Sciatic nerve (tissue), 2 donors: ENCODE measurements at places on chromosomes 2 and 18.
A peak's percentile ranks its signal among the peaks of the same experiment; 100 is the strongest.

- DNase-seq: no peak
These were observed 19.9 kb upstream of the TPO start for GRCh38 chr2:1393321-1393720.

- DNase-seq: no peak
These were observed 24.6 kb downstream of the DOCK10 start for GRCh38 chr2:225017713-225018112.

- DNase-seq: no peak
These were observed 193.5 kb downstream of the PPP1R1C start for GRCh38 chr2:182179176-182179575.

DNA sequence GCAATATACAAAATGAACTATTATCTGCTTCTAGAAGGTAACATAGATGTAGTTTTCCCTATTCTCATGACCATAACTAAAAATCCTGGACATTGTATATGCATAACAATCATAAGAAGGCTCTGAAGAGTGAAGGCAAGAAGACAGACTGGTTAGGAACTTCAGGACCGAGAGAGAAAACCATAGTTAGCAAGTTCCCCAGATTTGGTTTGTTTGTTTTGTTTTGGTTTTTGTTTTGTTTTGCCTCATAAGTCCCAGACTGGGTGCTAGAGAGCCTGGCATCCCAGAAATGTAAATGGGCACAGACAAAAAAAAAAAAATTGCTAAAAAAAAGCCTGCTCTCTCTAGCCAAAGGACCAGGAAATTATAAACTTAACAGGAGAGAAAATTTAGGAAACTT lies 192.2 kb upstream of the FBXO11 start:
- DNase-seq: no peak

DNA sequence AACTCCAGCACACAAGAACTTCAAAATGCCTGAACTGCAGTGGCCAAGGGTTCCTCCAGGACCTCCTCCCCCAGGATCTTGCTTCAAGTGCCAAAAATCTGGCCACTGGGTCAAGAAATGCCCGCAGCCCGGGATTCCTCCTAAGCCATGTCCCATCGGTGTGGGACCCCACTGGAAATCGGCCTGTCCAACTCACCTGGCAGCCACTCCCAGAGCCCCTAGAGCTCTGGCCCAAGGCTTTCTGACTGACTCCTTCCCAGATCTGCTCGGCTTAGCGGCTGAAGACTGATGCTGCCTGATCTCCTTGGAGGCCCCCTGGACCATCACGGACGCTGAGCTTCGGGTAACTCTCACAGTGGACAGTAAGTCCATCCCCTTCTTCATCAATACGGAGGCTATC lies 306.4 kb downstream of the RBM43 start:
- DNase-seq: no peak

DNA sequence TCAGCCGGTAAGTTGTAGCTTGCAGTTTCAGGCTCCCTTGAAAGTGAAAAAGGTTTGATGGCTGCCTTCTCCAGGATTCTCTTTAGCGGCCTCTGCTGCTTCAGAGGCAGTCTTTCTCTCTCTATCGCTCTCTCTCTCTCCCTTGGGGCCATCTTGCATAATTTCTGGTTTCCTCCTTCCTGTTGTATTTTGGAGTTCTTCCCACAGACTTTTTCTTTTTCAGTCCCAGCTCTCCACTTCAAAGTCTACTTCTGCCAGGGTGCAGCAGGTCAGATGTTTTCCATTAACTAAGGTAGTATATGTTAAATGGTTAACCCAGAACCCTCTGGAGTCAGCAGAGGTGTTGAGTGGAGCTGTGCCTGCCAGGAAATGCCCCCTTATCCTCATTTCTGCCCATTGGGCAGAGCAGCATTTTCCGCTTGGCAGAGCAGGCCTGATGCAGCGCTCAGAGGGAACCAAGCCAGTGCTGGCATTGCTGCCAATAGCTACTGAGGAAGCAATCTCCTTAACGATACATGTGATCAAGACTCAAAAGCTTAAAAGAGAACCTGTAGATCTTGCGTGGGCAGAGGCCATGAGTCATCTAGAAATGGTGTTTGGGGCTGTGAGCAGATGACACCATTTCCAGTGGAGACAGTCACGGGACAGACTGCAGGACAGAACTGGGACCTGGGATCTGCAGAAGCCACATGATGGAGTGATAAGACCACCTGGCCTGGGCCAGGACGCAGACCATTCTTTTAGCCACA lies 20.8 kb downstream of the DBI start:
- peak; percentile 81 for DNase-seq

DNA sequence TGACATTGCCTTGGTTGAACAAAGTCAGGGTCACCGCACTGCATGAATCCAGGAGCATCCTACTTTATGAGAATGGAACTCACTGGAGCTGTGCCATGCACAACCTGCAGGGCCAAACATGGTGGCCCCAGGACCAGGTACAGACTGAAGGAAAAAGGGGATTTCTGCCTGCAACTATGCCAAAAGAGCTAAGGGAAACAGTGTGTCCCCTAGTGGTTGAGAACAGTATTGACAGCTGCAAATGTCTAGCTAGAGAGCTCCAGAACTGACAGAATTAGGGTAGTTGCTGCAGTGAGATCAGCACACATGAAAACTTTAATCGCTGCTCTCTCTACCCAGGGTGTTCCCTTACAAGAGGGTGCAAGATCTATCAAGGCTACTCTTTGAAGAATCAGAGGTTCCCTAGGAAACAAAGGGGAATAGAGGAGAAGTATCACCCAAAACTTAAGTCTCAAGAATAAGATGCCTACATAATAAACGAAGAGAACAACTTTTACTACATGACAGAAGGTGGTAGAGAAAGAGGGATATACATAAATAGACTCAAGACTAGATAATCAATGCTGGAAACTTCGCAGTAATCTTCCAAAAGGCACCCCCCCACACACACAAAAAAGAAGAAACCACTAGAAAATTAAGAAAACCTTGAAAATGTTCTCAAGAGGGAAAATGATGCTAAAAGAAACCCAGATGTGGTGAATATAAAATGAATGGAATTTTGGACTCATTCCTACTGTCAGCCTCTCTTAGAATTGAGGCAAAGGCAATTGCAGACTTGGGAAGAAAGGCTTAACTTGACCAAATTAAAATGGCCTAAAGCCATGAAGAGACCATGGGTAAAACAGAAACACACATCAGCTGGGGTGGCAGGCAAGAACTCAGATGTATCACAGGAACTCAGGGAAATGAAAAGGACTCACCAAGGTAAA lies 43.6 kb upstream of the IHH start:
- no peak for DNase-seq

DNA sequence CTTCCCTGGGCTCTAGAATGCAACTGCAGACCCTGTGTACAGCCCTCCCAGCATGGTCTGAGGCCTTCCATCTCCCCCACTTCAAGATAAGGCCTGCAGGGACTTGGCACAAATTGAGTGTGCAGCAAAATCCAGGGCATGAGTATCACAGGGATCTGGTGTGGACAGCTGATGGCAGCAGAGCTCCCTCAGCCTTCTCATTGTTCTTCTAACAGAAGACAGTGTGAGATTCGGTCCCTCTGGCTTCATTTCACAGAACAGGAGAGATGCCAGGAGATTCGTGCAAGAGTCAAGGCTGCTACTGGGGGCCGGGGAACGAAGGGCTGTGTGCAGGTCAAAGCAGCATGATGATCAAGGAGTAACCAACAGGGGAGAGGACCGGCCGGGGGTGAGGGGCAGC lies 85.8 kb downstream of the UXS1 start:
- no peak for DNase-seq

DNA sequence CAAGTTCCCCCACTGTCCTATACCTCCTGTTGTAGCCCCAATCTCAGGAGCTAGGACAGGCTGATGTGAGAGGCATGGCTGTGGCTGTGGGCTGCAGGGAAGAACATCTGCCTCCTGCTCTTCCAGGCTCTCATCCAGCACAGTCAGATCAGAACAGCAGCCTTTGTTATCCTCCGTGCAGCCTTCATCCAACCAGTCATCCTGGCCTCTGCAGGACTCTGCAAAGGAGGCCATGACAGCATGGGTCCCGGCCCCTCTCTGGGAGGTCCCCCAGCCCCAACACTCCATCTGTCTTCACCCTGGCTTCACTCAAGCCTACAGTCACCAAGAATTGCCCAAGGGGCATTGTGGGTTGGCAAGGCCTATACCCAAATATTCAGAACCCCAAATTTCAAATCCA lies 223.2 kb upstream of the COPS8 start:
- no peak for DNase-seq

DNA sequence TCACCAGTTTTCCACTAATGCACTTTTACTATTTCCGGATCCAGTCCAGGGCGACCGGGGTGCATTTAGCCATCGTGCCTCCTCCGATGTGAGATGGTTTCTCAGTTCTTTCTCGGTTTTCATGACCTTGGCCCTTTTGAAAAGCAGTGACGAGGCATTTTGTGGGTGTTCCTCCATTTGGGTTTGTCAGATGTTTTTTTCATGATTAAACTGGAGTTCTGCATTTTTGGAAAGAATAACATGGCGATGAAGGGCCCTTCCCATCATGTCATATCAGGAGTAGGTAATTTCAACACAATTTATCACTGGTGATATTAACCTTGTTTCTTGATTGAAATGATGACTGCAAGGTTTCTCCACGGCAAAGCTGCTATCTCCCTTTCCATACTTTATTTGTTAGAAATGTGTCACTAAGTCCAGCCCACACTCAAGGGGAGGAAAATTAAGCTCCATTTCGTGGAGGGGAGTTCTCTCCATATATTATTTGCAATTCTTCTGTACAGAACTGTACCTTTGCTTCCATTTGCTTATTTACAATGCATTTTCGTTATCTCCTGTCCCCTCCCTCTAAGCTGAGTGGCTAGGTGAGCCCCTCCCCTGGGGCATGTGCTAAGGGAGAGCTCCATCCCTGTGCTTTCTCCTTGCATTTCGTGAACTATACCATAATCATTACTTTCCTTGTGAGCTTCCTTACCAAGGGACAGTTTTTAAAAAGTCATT lies 8.9 kb upstream of the KLF11 start:
- DNase-seq: no peak

DNA sequence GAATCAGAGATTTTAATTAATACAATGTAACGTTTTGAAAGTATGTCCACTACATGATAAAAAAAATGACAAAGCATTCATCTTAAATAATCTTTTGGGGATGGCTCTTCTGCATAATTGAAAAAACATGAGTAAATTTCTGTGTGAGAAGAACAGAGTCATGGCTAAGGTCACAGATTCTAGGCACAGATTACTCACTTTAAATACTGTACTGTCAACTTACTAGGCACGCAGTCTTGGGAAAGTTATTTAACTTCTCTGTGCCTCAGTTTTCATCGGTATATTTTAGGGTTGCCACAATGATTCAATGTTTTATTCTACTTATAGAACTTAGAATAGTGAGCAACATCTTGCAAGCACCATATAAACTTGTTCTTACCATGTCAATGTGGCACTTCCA lies 49.2 kb downstream of the TMEFF2 start:
- DNase-seq: no peak

DNA sequence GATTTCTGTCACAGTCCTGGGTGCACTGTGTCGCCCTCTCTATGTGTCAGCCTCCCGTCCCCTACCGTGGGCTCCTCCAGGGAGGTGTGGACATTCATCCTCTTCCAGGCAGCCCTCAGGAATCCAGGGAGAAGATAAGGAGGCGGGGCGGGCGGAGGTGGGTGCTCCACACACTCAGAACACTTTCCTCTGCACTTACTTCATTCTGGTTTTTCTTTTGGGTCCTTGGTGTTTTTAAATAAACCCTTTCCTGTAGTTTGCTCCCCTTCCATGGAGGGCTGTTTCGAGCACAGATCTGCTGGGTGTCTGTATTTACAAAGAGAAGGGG lies 183.9 kb downstream of the FAM210A start:
- no peak for DNase-seq

DNA sequence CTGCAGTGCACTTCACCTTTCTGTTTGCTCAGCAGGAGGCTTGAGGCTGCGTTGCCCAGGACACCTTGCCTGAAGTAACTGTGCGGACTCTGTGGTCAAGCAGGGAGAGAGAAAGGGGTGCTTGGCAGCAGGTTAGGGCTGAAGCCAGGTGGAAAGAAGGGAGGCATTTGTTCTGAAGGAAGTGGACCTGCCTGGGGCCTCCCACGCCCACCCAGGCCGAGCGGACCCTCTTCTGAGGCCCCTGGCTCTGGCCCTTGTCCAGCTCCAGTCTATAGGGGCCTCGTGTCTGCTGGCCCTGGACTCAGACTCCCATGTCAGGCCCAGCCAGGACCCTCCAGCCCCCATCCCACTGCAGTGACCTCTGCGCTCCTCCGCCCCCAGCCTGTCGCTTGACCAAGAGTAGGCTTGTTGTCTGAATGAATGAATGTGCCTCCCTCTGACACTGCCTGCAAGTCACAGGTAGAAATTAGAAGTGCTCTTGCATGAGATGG lies 2.5 kb downstream of the SNED1 start:
- DNase-seq: no peak

DNA sequence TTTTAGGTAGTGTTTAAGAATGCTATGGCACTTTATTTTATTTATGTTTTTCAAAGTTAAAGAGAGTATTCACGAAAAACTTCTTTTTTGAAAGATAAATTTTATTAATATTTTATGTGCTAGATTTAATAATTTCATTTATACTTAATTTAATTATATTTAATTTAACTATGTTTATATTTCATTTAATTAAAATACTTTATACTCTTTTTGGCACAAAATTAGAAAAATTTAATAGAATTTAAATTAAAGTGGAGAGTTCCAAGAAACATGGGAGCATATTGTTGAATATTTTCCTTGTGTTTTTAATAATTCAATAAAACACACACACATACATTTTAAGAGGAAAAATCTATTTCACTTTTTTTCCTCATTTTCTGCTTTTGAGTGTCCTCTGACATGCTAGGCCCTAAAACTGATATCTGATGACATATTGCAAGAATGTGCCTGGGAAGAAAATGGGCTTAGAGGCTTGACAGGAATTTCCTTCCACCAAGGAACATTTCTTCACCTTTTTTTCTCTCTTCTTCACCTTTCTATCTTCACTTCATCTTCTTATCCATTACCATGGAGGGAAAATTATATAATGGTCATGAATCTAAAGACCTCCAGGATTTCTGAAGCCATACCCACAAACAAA lies 15.4 kb downstream of the ARHGAP28 start:
- DNase-seq: no peak

DNA sequence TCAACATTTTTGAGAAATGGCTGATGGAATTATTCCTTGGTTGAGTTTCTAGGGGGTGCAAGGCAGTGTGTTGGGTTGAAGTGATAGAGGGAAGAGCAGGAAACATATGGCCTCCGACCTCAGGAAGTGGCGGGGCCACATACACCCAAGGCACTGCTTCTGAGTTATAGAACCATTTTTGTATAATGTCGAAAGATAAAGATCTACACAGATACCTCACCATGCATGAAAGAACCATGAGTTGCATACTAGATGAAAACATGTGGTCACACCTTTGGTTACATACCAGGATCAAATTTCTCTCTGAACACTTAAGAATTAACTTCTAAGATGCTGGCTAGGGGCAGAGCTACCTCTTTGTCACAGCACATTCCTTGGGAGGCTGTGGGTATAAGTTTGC lies 23.2 kb downstream of the LAMA3 start:
- DNase-seq: no peak

DNA sequence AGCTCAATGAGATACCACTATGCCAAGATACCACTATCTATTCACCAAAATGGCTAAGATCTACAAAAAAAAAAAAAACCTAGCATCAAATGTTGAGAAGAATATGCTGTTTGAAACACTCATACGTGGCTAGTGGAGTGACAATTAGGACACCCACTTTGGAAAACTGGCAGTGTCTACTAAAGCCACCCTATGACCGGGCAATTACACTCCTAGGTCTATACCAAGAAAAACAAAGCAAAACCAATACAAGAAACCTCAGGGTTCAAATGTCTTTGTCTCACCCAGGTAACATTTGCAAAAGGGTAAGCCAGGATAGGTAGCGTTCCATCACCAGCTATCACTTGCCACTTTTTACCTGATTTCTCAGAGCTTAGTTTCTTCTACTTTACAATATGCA lies 123.6 kb upstream of the CAB39 start:
- DNase-seq: no peak
